ENCODE measurements at places on chromosomes 12 and 14. TPM values are rescaled to one million over a fixed set of nuclear protein-coding genes. Genes with fewer than 3 reads are reported as not detected.

DNA sequence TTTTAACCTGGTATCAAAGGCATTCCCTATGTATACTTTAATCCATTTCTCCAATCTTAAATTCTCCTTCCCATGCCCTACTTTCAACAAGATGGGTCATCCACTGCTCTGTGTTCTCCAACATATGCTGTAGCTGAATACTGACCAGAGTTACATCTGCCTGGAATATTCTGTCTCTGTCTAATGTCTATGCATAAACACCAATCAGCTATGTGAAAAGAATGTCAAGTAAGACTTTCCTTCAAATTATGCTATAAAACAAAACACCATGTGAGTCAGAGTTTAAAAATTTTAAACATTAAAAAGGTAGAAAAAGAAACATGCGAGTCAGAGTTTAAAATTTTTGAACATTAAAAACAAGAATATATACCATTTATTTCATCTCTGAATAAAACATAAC is 19.3 kb downstream of the NT5DC3 start:
- DNase-seq: no peak

DNA sequence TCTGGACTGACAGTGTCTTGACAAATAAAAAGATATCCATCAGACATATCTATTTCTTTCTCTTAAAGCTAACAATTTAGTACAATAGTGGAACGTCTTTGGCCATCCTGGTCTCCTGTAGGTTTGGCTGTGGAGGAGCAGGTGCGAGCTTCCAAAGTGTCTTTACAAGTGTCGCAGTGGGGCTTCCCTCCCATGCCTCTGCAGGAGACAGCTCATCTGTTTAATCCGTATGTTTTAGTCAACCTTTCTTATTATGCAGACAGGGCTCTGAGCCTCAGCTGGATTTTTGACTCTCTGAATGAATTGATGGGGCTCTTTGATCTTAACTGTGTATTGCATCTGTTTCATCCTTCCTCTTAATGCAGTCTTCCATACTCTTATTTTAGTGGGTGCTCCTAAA is 57.5 kb downstream of the RMST start:
- no peak for DNase-seq

FAM186B gene
- 0.95 TPM for total RNA-seq

- peak; percentile 79 for DNase-seq
These were observed 58.6 kb downstream of the TSPAN9 start for GRCh38 chr12:3135522-3136461.

NDUFA12 gene
- 149 TPM for total RNA-seq

LRTM2 gene
- total RNA-seq: not detected

KRT71 gene
- total RNA-seq: not detected

DNA sequence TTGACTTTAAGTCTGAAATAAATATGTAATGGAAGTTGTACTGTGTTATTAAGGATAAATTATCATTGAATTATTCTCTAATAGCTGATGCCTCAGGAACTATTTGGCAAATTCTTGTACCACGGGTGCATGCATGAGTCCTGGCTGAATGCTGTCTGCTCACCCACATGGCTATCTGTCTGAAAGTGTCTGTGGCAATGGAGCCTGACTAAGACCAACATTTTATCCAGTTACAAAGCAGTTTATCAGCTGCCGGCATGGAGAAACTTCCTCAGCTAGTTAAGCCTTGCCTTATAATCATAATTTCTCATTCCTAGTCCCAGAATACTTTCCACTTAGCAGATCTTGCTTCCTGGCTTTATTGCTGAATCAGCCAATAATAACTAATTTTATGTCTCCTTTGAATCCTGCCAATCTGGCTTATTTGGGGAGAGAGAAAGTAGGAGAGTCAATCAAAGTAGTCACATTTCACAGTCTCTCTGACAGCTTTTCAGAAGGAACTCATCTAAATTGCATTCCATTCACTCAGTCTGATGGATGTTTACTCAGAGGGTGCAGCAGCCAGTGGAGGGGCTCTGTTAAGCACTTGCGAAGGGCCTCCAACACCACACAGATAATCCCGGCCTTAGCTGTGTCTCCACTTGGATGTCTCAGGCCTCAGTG is 280.6 kb upstream of the CLEC14A start:
- DNase-seq: no peak

DNA sequence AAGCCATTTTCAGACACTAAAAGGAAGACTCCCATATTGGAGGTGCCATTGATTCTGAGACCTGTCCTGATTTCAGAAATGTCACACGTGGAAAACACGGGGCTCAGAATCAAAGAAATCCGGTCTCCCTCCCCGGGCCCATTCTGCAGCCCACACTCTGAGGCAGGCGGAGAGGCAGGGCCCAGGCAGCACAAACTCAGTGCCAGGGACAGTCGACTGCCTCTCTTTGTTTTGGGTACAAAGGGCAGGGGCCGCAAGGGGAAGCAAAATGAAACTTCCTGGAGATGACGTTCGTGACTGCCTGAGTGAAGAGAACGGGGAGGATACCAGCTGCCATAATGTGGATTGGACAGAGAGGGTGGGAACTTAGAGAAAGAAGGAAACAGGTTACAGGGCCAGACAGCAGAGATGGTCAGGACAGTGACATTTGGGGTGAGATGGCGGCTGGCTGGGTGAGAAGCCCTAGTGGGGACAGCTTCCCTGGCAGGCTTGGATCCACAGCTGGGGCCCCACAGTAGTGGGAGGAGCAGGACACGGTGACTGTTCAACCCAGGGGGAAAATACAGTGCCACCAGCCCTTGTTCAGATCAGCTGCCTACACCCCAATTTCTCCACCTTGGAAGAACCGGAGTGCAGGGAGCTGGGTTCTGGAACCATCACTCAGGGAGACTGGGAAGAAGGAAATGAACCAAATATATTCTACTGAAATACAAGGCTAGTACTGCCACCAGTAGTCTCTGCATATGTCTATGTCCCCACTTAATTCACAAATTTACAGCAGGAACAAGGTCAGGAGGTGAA is 8.1 kb downstream of the GAPDH start:
- no peak for DNase-seq

- DNase-seq: no peak
These were observed 66.7 kb downstream of the KCNA5 start for GRCh38 chr12:5110345-5110744.

GRCh38 chr12:108634341-108634751 is 652 bp upstream of the SELPLG start:
- DNase-seq: peak; percentile 38

EP400 gene
- 5.7 TPM for total RNA-seq

DNA sequence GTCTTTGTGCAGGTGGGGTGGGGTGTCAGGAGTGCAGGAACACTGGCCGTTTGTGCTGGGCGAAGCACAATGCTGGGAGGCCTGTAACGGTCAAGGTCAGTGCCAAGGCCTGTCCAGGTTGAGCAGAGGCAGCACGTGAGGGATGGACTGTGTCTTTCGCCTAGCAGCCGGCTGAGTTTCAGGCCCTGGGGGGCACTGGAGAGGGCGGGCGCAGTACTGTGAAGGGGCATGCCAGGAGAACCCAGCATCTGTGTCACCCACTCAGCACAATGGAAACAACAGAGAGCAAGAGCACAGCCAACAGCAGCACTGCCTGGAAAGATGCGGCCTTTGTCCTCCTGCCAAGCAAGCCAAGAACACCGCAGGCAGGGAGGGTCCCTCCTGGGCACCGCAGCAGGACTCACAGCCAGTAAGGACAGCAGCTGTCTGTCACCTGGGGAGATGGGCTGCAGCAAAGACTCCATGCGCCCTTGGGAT is 25.2 kb downstream of the SLC25A47 start:
- DNase-seq: no peak

DNA sequence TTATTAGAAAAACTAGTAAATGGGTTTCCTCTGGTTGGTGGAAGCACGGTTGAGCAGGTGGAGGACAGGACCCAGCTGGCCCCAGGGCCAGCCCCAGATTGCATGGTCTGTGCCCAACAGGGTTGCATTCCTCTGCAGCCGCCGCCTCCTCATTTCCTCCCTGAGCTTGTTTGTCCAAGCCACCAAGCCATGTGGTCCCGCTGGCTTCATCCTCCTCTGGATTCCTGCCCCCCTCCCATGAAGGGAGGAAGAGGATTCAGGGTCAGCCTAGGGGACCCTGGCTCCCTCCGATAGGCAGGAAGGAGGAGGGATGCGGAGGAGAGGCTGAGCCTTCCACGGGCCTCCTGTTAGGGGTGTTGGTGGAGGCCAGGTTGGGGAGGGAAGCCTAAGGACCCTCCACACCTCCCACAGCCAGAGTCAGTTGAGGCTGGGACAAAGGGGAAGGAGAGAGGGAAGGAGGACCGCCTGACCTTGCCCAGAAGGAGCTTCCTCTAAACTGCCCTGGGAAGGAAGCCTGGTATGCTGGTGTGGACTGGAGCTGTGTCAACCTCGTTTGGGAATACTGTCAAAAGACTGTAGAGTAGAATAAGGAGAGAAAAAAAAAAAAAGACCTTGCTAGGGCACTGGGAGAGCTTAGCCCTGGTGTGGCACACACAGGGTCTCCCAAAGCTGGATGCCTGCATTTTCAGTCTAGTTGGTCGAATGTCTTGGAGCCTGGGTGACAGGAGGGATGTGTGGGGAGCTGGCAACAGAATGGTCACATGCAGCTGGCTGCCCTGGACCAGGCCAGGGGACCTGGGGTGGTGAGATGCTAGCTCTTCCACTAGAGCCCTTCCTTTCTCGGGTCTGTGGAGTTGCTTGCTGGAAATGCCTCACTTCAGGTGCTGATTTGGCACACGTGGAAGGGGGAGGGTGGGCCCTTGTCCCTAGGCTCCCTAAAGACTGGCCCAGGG is 42.4 kb downstream of the PLEKHG3 start:
- DNase-seq: no peak

GAS2L3 gene
- 160 TPM for total RNA-seq

GRCh38 chr14:50008974-50009373 is 107.4 kb downstream of the VCPKMT start:
- no peak for DNase-seq

DNA sequence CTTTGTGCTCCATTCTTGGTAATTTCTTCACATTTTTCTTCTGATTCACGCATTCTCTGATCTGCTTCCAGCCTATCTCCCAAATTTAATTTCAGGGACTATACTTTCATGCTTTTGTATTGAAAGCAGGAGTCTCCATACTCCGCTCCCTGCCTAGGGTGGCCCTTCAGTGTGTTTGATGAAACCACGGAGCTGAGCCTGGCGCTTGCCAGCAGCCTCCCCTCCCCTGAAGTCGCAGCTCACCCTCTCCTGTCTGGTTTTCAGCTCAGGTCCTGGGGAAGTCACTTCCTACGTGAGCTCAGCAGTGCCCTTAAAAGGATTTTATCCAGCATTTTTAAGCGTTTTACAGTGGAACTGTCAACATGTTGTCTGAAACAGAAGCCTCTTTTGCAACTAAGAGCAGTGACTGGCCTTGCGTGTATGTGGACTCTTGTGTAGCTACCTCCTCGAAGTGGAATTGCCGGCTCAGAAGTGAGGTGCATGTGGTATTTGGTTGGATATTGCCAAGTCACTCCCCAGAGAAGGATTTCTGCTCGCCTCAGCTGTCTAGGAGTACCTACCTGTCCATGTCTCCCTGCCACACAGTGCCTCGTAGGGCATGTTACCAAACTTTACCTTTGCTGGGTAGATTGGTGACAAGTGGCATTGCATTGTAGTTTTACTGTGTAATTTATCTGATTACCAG is 78.5 kb downstream of the TESC start:
- DNase-seq: no peak

DNA sequence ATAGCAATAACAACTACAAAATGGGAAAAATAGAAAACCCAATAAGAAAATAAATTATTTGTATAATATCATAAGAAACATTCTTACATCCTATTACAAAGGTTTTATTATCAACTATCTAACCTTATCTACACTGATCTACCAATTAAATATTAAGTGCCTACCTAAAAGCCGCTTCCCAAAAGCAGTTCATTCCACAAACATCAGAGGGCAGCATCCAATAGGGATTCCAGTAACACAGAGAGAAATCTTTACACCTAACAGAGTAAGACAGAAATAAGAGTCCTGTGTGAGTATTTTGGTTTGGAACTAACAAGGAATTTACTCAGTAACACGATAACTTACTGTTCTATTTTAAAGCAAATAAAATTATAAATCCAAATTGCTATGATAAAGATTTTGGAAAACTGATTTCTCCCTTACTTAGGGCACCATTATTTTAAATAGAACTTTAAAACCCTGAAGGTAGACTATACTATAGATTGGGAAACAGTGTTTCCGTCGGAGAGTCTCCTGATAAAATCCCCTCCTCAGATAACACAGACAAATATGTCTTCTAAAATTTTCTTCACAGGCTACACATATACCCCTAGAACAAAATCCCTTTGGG is 15.0 kb downstream of the GXYLT1 start:
- DNase-seq: peak; percentile 82

DNA sequence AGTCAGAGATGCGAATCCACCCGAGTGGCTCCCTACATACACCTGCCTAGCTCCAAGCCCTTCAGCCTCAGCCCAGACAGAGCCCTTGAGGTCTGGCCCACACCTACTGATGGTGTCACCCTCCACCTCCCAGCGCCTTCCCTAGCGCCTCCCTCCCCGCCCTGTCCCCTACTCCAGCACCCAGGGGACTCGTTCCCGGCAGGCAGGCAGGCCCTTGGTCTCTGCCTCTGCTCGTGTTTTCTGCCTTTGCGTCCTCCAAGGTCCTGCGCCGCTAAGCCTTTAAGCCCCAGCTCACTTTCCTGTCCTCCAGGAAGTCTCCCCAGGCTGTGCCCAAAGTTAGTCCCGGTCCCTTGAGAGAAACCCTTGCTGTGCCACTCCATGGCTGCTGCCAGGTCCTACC is 12.7 kb downstream of the INF2 start:
- DNase-seq: no peak

DNA sequence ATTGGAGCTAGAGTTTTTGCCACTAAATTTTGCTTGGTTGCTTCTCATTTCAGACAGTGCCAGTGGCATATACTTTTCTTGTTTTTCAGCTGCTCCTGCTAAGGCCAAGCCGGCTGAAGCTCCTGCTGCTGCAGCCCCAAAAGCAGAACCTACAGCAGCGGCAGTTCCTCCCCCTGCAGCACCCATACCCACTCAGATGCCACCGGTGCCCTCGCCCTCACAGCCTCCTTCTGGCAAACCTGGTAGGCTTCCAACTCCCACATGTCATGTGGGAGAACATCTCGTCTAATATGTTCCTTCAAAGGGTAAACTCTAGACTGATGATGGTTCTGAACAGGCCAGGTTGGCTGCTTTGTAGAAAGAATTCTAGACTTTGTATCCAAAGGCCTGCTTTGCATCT is 11.0 kb downstream of the DLST start:
- DNase-seq: no peak

CCND2 gene
- 1.2 TPM for total RNA-seq

TAS2R7 gene
- not detected for total RNA-seq

LMBR1L gene
- 21.7 TPM for total RNA-seq

Measured in SK-MEL-5 (cell line).